ENCODE measurements at places on chromosomes 4 and X.

- no peak for DNase-seq
These were observed 12.0 kb upstream of the SLC2A9 start for GRCh38 chr4:10033191-10033881.

DNA sequence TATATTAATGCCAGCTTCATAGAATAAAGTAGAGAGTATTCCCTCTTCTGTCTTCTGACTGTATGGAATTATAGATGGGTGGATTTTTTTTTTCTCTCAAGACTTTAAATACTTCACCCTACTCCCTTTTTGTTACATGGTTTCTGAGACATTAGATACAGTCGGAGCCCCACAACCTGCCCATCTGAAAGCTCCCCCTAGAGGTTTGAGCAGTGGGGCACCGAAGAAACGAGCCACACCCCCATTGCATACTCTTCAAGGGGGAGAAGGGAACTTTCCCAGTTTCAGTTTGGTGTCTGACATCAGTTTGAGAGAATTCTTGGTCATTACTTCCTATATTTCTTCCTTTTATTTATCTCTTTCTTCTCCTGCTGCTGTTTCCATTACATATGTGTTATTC is 437.6 kb upstream of the AGA start:
- no peak for DNase-seq

DNA sequence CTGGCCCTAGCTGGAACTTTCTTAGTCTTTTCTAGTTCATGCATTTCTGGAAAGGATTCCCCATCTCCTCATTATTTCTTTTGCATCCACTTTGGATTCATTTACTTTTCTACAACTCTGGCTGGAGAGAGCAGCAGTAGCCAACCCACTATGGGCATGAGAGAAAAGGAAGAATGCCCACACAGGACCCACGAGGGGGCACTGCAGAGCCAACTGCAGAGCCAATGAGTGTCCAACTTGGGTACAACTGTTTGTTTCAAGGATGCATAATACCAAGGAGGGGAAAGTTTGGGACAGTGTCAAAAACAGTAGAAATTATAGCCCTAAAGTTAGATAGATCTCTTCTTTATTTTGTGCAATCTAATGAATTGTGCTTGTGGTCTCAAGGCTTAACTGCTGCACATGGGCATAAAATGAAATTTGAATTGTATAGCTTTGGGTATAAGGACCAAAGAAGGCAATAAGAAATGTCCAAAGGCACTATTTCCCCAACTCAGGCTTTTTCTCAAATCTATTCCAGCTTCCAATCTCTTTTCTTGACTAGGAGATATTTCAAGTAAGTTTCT is 230.6 kb downstream of the NSUN7 start:
- DNase-seq = no peak

DNA sequence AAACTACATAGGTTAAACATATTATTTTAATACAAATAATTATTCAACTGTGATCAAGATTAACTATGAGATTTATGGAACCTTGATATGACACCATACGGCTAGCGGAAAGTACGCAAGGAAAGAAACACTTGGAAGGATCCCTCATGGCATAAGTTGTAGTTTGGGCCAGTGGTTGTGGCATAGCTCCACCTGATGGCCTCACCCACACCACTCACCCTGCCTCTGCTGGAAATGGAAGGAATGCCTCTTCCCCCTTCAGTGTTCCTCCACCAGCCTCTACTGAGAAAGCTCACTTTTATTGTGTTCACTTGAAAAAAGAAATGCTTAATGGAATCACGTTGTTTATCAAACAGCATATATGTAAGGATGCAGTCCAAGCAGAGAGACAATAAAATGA is 86.4 kb downstream of the BMP15 start:
- no peak for DNase-seq

- no peak for DNase-seq
These were observed 198.2 kb downstream of the RASL11B start for GRCh38 chr4:53060278-53060677.

GRCh38 chr4:37836838-37837440 is 10.5 kb downstream of the PGM2 start:
- DNase-seq = no peak

GRCh38 chrX:65671966-65672365 is 4.5 kb downstream of the MSN start:
- DNase-seq = no peak

GRCh38 chr4:134754301-134755019 is 552.9 kb upstream of the PABPC4L start:
- DNase-seq = no peak

DNA sequence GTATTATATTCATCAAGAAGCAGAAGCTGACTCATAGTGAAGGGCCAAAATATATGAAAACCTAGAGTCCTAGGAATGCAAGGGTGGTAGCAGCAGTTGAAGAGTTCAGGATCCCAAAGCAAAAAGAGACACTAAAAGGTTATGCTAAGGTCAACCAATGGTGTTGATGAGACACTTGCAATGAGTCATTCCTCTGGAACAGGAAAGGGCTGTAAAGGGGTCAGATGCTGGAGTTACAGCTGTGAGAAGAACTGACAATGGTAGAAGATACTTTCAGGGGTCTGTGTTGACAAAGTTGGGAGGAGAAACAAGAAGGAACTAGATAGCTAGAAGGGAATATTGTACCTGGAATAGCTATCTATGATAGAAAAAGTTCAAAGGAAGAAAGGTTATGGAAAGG is 47.5 kb downstream of the ZGRF1 start:
- no peak for DNase-seq

- DNase-seq = peak; percentile 14
These were observed 313.0 kb downstream of the ARHGAP10 start for GRCh38 chr4:148044912-148045352.

- DNase-seq = no peak
These were observed 383.3 kb upstream of the ZFP42 start for GRCh38 chr4:187612301-187612700.

DNA sequence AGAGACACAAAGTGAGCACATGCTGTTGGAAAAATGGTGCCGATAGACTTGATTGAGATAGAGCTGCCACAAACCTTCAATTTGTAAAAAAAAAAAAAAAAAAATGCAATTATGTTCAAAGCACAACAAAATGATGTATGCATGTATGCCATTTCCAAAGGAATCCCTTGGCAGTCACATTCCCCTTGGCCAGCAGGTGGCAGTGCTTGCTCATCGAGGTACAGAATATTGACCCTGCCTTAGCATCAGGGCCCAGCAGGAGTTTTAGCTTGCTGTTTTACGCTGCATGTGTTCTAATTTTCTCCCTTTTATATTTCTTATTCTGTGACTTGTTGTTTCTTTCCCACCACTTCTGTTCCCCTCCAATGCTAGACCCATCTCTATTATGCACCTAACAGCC is 34.5 kb upstream of the CYBB start:
- peak; percentile 70 for DNase-seq

- no peak for DNase-seq
These were observed 6.2 kb downstream of the PPP1R2C start for GRCh38 chrX:42771506-42772335.

DNA sequence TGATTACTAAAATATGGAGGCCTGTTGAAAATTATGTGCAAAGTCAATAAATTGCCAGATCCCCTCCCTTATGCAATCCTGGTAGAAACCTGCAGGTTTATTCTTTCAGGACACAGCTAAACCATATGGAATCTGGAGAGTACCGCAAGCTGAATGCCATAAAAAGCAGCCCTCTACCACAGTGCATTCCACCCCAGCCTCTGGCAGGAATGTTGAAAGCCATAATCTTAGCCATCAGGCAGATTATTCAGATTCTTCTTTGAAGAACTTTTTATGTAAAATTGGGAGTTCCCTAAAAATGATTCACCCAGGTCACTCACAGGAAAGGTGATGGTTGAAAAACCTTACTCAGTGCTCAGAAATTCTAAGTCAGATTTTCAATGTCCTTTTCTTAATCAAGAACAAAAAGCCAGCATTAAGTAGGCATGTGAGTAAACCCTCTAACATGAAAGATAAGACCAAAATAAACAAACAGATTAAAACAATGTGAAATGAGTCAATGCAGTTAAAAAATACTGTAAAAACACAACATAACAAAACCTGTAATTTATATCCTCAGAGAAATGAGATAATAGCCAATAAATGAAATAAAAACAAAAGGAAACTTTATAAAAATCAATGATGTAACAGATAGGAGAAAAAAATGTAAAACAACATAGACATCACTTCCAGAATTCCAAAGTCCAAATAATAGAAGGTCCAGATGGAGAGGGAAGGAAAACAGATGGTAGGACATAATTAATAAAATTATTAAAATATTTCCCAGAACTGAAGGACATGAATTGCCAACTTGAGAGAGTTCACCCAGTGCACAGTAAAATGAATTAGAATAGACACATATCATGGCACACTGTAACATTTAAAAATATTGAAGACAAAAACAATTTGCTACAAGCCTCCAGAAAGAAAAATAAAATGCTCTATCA is 226.9 kb downstream of the FSTL5 start:
- DNase-seq = no peak

GRCh38 chrX:129145385-129145784 is 377.9 kb downstream of the SMARCA1 start:
- no peak for DNase-seq

- no peak for DNase-seq
These were observed 39.4 kb upstream of the WDFY3 start for GRCh38 chr4:85005865-85006377.

DNA sequence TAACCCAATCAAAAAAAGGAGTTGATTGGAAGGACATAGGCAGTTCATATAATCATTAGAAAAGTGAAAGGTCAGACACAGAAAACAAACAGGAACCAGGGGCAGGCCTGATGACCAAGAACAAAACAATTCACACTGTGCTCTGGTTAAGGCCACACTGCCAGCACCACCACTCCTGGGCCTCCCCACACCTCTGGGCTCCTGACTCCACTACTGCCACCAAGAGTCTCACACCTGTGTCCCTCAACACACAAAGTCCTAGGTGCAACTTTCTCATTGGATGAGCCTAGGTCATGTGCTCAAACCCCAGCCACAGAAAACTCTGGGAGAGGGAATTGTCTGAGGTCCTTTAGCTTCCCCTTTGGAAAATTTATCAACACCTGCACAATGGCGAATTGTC is 11.1 kb upstream of the FAM9C start:
- DNase-seq = no peak

GRCh38 chr4:993111-994029 is at the start of gene SLC26A1:
Gene SLC26A1 (minus strand): TSS chr4:993404. CDS start chr4:991703, 1,701 bp downstream.
- DNase-seq = no peak

- no peak for DNase-seq
These were observed 91.3 kb downstream of the MOSPD2 start for GRCh38 chrX:14964500-14964899.

DNA sequence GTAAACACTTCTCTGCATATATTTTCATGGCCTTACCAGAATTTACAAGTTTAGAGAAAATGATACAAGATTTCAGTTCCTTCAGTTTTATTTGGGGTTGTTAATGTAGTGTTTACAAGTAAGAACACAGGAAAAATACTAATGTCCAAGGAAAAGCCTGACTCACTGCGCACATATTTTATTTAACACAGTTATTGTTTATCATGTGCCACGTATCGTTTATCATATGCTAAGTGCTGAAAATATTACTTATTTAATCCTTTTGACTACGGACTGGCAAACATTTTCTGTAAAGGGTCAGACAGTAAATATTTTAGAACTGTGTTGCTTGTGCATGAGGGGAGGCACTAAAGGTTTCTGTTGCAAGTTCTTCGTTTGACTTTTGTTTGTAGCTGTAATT is 794 bp downstream of the HSD17B13 start:
- DNase-seq = no peak

GRCh38 chrX:101619364-101619763 is 1.6 kb upstream of the ARMCX6 start:
- DNase-seq = no peak

DNA sequence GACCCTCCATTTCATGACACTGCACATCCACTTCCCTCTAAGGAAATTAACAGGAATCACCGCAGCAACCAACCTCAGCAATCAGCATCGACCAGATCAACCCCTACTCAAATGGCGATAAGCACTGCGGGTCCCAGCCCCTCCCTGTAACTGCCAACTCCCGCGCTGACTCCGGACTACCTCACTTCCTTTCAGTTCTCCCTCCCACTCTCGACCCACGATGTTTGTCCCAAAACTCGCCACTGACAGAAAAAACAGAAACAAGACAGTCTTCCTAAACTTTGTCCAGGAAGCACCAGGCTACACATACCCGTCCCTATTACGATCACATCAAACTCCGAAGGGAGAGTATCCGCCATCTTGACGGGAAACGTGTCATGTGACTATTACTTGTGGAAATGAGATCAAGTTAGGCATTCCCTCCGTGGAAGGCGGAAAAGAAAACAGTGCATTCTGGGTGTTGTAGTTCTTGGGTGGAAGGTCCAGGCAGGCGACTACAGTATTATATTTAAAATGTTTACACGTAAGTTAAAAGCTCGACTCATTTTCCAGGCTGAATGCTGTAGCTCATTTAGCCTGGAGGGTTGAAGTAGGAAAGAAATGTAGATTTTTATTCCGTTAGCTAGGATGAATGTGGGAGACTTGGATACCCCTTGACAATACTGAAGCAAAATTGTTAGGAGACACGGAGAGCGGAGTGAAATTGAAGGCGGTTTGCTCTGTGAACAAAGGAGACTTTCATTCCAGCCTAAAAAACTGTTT is at the start of gene CHM:
Gene CHM (minus strand): TSS at position 385 of the 762 bp plus-strand sequence. CDS start 26 bp downstream, at position 359.
- DNase-seq = peak; percentile 73

- no peak for DNase-seq
These were observed 285.0 kb downstream of the ASMT start for GRCh38 chrX:1899841-1900240.

DNA sequence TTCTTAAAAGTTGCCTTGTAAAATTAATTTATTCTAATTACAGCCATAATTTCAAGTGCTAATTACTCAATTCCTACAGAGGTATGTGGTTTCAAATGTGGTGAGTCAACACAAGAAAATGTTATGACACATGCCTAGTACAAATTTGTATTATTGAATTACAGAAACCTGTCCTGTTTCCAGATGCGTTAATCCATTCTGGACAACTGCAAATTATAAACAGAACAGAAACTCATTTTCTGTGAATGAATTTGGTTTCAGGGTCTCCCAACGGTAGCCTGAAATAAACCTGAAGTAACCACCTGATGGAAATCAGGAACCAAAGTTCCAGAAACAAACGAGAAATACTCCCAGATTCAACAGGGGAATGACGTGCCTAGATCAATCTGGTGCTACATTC is 328.6 kb upstream of the F9 start:
- no peak for DNase-seq
